ENCODE measurements at places on chromosomes 2 and 18.

DNA sequence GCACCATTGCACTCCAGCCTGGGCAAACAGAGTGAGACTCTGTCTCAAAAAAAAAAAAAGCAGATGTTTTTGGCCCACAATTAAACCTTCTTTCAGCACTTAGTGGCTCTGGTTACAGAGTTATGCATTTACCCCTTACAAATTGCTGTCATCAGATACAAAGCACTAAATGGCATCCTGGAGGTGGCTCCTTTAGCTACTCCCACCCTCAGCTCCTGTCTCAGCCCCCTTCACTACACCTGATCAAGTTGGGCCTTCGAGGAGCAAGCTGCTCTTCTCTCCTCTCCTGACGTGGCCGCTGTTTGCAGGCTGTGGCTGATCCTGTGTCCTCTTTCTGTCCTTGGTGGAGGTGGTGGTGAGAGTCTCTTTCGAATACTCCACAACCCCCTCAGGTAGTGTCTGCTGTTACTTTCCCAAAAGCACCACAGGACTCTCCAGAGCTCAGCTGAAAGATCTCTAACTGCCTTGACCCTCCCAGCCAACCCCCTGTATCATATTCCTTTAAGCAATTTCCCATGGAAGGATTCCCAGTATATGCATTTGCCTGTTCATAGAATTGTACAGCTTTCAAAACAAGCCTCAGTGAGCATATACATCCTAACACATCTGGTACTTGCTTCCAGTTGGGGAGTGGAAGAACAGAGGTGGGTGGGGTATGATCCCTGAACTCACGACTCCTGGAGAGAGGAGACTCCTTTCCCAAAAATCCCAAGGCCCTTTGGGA, 285.9 kb downstream of the CLIP4 start:
- DNase-seq, result no peak

DNA sequence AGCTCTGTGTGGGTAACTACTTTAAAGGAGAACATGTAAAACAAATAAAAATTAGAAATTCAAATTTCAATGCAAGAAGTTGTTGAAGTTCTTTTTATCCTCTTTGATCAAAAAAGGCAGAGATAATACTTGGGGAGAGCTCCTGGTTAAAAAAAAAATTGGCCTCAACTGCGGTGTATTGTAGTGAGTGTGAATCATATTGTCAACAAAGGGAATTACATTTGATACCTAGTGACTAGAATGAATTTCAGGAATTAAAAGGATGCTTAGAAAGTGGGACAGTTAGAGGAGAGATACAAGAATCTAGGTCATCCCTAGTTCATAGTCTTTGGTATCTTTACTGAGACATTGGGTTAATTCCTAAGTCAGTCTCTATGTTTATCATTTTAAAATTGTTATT, 473.0 kb downstream of the CCDC85A start:
- no peak for DNase-seq

- no peak for DNase-seq
Observed at GRCh38 chr18:23133860-23134779, 1.2 kb upstream of the CABLES1 start.

- DNase-seq, result no peak
Observed at GRCh38 chr2:23767876-23768621, 158.9 kb downstream of the ATAD2B start.

DNA sequence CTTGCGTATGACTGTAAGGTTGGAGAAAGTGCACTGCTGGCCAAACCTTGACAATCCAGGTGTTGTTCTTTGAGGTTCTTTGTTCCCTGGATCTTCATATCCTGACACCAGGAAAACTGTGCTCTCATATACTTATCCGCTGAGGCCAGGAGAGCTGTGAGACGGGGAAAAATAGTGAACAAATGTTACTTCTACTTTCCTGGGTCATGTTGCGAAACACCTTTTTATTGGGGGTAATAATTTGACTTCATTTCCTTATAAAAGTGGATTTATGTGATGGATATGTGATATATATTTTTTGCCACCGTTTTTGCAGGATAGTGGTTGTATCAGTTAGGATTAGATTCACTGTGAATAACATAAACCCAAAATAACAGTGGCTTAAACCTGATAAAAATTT, 336.1 kb downstream of the OSR1 start:
- DNase-seq, result no peak

- no peak for DNase-seq
Observed at GRCh38 chr2:10761591-10761990, 40.2 kb downstream of the ATP6V1C2 start.

- DNase-seq, result no peak
Observed at GRCh38 chr2:55604027-55604565, 13.3 kb downstream of the PPP4R3B start.

DNA sequence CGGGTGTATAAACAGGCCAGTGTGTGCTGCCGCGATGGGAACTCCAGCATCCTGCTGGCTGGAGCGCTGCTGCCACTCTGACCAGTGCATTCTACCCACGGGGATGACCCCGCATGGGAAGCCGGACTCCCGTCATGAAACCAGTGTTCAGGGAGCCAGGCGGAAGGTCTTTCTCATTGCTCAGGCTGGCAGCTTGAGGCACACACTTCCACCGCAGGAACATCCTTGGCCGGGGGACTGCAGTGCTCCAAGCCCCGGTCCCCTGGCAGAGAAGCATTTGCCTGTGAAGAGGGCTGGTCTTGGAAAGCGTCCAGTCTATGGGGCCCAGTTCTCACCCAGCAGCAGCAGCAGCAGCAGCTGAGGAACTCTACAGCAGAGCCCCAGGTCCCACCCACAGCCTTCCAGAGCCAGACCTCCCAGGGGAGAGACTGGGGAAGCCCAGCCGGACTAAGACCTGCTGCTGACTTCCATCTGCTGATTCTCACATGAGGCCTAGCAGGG, 235.9 kb downstream of the KLHL29 start:
- no peak for DNase-seq
